AG08396 (cell line): ENCODE measurements at places on chromosomes 2 and 18.
A peak's percentile ranks its signal among the peaks of the same experiment; 100 is the strongest.

DNA sequence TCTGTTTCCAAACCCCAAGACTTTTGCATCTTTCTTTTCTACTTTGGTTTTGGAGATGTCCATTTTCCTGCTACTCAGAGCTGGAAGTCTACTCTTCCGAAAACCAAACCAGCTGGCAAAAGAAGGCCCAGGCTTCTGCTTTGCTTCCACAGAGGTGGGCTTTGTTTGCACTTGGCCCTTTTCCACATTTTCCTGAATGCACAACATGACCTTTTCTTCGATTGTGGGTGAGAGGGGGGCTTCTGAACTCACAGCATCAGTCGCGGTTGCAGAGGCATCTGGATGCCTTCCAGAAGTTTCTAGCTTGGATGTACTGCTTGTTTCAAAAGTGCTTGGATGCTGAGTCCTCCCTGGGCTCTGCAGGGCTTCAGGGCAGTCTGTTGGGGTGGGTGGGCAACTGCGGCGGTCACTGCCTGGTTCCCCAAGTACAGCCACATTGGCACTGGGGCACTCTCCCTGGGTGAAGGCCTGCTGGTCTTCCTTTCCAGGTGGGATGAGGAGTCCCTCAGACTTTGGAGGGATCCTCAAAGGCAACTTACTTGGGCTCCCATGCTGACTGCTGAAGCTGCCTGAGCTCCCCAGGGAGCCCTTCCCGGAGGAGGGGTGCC lies 112.3 kb upstream of the LYPD1 start:
- DNase-seq: no peak

DNA sequence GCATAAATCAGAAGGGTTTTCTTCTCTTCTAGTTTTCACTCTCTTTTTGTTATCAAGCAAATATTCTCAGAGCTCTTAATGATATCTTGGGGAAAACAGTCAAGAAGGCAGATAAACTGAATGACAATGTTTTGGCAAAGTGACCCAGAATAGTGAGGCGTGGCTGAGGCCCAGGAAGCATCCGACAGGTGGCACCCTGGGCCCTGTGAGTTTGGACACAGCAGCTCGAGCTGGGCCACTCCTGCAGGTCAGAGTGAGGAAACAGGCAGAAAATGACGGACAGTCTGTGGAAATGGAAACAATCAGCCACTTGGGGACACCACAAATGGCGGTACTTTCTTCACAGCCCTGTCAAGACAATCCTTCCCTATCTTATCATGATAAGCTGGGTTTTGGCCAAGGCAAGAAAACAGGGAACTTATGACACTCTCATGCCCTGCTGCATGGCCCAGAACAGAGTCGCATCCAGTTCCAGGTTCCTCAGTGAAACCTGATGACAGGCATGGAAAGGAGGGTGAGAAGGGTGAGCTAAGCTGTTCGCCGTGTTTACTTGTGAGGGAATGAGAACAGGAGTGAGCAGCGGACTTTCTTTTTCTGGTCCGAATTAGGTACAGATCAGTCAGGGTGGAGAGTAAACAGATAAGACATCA lies 32.1 kb downstream of the MRPL44 start:
- no peak for DNase-seq

DNA sequence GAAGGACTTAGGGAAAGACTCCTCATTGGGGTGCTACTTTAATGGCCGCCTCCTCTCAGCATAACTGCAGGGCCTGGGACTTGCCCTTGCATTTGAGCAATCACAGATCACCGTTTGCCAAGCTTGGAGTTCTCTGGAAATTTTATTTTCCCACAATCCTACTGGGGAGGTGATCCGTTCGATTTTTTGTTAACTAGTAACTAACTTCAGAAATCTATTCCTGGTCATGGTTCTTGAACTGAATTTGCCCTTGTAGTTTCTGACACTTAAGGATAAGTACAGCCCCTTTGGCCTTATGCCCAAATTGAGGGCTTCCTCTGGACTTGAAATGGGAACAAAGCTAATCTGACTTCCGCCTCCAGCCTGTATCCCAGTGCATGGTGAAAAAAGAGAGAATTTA lies 60.5 kb upstream of the ST3GAL5 start:
- no peak for DNase-seq

- DNase-seq: no peak
Measured at GRCh38 chr18:389658-390357, 110.7 kb downstream of the COLEC12 start.

DNA sequence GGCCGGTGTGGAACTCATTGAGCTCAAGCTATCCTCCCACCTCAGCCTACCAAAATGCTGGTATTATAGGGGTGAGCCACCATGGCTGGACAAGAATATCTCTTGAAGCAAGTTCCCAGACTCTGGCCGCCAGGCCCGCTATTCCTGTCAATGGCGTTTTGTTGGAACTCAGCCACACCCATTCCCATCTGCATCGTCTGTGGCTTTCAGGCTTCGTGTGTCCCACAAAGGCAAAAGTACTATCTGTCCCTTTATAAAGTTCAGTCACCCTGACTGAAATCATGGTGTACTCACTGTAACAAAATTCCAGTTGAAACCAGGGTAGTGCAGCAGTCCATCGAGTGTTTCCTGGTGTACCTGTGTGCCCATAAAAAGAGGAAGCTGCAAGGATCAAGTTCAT lies 96.7 kb downstream of the SH3BP4 start:
- no peak for DNase-seq

- no peak for DNase-seq
Measured at GRCh38 chr2:168530982-168531622, 75.0 kb downstream of the CERS6 start.

DNA sequence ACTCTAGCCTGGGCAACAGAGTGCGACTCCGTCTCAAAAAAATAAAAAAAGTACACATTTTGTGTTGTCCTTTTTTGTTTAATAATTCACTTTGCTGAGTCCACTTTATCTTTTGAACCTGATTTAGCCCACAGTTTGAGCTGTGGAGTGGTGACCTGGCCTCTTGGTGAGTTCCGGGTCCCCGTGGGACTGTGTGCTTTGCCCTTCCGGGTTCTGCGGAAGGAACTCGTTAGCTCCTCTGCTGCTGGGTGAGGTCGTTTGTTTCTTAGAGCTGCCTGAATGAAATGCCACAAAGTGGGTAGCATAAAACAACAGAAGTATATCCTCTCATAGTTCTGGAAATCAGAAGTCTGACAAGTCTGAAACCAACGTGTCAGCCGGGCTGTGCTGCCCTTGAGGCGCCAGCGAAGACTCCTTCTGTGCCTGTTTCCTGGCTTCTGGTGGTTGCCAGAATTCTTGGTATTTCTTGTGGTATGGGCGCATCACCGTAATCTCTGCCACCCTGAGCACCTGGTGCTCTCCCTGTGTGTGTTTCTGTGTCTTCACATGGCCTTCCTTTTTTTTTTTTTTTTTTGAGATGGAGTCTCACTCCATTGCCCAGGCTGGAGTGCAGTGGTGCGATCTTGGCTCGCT lies 3.5 kb downstream of the EFHD1 start:
- DNase-seq: no peak

DNA sequence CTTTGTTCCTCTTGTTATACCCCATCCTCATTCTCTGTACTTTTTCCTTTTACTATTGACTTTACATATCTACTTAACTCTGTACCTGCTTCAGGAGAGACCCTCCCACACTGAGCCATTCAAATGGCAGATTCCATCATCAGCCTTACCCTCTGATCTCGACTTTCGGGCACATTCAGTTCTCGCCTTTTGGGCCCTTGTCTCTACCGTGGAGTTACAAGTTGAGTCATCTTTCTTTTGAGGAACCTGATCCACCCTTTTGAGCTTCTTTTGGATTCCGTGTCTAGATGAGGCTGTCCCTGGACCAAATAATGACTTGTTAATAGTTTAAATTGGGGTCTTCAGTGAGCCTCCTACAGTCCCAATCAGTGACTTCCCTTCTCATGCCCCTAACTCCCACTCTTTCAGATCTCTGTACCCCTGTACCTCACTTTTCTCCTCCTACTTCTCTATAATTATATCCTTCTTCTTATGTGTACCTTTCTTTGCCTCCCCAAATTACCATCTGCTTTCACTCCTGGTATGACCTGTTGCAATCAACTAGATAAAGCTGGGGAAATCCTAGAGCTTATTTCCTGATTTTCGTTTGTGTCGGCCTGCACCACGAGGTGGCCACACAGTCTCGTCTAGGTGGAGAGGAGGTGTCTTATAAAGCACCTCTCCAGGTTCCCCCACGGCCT lies 17.2 kb downstream of the SP110 start:
- no peak for DNase-seq

DNA sequence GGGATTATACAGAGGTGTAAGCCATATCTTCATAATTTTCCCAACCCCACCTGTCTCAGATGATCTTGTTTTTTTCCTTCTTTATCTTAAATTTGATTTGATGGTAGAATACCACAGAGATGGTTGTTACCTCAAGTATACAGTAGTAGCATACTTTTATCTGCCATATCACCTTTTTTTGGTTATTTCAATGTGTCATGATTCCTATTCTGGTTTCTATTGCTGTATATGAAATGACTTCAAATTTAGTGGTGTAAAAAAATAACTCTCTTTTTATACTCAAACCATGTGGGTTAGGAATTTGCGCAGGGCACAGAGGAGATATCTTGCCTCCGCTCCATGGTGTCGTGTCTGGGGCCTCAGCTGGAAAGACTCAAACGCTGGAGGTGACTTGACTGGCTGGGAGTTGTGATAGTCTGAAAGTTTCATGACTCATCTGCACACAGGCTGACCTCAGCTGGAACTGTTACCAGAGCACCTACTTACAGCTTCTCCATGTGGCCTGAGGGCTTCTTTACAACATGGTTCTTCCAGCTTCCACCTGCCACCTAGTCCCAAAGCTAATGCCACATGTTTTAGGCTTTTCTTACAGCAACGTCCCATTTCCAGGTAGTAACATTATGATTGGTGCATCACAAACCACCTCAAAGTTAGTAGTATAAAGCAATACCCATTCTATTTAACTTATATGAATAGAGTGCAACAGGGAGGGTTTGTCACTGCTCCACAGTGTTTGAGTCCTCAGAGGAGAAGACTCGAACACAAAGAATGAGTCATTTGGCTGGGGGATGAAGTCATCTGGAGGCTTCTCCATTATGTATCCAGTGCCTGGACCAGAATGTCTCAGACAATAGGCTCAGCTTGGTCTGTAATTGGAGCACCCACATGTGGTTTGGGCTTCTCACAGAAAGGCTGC lies 82.3 kb upstream of the XPO1 start:
- peak; percentile 62 for DNase-seq

DNA sequence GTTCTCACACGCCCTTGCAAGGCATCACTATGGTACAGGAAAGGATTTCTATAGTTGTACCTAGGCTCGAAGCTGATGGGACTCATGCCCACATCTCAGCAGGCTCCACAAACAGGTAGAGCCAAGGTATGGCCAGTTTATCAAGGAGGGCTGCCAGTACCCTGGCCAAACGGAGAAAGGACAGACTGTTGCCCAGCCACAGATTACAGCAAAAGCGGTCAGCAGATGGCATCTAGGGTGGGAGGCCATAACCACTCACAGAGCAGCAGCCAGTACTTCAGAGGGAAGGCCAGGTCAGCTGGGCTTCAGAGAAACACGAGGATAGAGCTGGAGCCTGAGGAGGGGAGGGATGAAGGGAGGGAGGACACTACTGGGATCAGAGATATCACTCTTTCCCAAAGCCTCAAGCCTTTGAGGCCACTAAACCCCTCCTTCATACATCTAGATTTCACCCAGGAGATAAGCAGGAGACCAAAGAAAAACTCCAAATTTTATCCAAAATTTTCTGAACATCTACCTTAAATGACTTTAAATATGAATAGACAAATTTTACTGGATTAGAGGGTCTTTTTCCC lies 904.2 kb upstream of the NXPH2 start:
- no peak for DNase-seq

- no peak for DNase-seq
Measured at GRCh38 chr2:158112992-158113391, 11.3 kb downstream of the UPP2 start.

- DNase-seq: no peak
Measured at GRCh38 chr18:10893196-10893595, 256.2 kb downstream of the PIEZO2 start.

DNA sequence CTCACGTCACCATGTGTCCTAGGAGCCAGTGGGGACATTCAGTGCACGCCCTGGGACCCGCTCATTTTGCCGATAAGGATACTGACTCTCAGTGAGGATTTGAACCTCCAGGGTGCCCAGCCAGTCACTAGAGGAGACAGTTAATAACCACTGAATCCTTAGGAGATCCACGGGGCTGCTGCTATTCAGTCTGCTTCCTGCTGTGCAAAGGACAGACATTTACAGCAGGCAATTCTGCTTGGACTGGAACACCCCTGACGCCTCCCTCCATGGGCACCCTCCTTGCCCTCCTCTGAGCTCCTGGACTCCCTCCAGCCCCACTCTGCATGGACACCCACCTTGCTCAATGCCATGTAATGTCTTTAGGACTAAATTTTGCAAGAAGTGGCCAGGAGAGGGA lies 265.5 kb downstream of the EIPR1 start:
- DNase-seq: no peak

DNA sequence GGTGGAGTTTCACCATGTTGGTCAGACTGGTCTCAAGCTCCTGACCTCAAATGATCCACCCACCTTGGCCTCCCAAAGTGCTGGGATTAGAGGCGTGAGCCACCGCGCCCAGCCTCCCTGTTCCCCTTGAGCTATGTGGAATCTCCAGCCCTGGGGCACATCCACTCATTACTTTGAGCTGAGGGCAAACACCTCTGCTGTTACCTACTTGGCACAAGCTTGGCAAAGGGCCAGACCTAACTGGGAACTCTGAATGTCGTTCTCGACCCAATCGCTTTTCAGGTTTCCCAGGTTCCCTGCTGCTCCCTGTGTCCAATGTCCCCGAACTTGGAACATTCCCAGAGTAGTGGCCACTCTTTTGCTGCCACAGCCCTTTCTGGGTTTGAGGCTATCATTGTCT lies 40.6 kb downstream of the CHST10 start:
- DNase-seq: no peak

- DNase-seq: peak; percentile 38
Measured at GRCh38 chr18:62437235-62438017, 85.4 kb upstream of the ZCCHC2 start.

- no peak for DNase-seq
Measured at GRCh38 chr2:194718881-194719280, 938.1 kb upstream of the SLC39A10 start.

DNA sequence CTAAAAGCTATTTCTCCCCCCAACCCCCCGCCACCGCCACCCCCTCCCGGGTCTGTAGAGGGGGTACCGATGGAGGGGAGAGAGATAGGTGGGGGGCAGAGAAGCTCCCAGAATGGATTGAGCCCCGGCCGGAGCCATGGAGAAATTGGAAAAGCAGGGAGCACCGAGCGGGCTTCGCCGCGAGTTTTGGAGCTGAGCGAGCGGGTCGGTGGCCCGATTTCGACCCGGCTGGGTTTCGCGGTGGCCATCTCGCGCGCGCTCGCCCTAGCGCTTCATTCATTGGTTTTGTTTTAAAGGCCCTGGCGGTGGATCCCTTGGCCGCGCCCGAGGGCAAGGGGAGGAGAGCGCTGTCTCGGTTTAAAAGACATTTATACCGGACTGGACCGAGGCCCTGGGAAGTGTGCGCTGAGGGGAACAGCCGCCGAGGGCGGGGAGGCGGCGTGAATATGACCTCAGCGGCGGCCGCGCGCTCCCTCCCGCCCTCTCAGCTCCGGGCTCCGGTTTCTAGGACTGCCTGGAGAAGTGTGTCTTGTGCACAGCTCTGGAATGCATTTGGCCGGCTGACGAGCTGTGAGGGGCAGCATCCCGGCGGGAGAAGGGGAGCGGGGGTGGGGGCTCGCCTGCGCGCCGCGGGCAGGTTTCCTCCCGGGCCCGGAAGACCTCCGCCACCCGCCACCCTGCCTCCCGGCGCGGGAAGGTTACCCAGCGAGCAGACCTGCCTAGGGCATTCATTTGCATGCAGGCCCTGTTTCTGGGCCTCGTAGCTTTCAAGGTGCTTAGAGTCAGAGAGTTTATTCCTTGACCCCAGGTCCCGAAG lies 1.7 kb upstream of the SMAD7 start:
- DNase-seq: peak; percentile 85
